HT-29 (cell line): ENCODE measurements at places on chromosomes 11 and 22.
A peak's percentile ranks its signal among the peaks of the same experiment; 100 is the strongest.

DNA sequence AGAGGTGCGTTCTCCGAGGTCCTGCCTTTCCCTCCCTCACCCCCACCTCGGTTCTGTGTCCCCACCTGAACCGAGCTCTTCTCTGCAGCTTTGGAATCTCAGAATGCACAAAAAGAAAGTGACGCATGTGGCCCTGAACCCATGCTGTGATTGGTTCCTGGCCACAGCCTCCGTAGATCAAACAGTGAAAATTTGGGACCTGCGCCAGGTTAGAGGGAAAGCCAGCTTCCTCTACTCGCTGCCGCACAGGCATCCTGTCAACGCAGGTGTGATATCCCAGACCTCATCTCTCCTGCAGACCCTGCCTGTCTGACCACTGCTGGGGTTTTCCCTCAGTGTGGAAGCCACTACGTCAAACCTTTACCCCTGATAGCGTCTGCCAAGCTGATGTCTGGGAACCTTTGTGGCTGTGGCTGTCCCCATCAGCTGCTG is 13.9 kb downstream of the ACP2 start:
- peak; percentile 68 for DNase-seq

- peak; percentile 97 for DNase-seq
Measured at GRCh38 chr11:68297812-68298658, 14.4 kb upstream of the LRP5 start.

- DNase-seq: peak; percentile 50
Measured at GRCh38 chr11:57324154-57324885, 432 bp downstream of the TNKS1BP1 start.

- peak; percentile 81 for DNase-seq
Measured at GRCh38 chr11:18731949-18732821, 6.2 kb upstream of the IGSF22 start.

DNA sequence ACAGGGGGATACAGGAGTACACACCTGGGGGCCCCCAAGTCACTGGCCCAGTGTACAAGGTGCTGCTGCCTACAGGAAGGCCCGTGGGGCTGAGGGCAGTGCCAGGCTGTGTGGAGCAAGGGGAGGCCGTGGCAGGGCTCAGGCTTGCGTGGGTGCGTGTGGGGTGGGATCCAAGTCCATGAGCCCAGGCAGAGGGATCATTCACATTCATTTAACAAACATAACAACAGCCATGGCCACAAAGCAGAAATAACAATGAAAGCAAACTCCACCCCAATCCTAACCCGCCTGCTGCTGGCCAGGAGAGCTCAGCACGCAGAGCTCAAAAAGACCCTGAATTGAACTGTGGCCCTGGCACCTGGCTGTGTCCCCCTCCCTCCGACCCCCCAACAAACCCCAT is 17.0 kb upstream of the SCGB1A1 start:
- DNase-seq: no peak

DNA sequence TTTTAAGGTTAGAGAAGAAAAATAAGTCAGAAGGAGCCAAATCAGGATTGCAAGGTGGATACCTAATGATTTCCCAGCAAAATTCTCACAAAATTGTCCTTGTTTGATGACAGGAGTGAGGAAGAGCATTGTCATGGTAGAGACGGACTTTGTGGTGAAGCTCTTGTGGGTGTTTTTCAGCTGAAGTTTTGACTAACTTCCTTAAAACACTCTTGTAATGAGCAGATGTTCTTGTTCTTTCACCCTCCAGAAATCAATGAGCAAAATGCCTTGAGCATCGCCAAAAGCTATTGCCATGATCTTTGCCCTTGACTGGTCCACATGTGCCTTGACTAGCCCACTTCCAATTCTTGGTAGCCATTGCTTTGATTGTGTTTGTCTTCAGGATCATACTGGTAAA is 20.0 kb downstream of the CALCB start:
- no peak for DNase-seq

- DNase-seq: no peak
Measured at GRCh38 chr11:68329978-68330699, 17.7 kb downstream of the LRP5 start.

- peak; percentile 90 for DNase-seq
Measured at GRCh38 chr11:13052130-13052571, 43.0 kb downstream of the RASSF10 start.

DNA sequence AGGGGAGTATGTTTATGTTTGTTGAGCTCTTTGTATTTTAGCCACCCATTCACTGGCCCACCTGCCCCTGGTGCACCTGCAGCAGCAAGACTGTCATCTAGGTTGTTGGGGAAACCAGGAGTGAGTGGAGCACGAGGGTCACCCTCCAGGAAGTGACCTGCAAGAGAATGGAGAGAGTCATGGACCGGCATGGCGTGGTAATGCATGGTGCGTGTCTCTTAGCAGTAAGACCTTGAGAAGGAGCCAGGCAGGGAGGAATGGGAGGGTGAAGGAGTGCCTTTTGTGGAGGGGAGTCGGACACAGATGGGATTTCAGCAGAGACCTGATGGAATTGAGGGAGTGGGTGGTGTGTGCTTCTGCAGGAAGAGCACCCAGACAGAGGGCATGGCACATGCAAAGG is 37.9 kb downstream of the KCNQ1 start:
- DNase-seq: no peak

DNA sequence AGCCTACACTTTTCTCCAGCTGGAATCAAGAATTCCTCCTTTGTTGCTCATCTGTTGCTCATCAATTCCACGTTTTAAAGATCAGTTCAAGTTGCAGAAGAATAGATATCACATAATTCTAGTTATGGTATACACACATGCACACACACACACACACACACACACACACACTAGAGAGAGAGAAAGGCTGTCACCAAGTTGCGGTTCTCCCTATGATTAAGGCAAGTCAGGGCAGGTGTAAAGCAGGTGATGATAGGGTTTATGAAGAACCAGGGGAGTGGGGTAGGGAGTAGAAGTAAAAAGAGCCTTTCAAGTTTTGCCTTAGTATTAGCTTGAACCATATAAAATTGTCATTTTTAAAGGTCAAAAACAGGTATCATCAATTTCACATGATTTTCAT is 31.7 kb upstream of the TMPRSS4 start:
- no peak for DNase-seq

- DNase-seq: no peak
Measured at GRCh38 chr22:44132724-44133123, 48.0 kb upstream of the PARVG start.

DNA sequence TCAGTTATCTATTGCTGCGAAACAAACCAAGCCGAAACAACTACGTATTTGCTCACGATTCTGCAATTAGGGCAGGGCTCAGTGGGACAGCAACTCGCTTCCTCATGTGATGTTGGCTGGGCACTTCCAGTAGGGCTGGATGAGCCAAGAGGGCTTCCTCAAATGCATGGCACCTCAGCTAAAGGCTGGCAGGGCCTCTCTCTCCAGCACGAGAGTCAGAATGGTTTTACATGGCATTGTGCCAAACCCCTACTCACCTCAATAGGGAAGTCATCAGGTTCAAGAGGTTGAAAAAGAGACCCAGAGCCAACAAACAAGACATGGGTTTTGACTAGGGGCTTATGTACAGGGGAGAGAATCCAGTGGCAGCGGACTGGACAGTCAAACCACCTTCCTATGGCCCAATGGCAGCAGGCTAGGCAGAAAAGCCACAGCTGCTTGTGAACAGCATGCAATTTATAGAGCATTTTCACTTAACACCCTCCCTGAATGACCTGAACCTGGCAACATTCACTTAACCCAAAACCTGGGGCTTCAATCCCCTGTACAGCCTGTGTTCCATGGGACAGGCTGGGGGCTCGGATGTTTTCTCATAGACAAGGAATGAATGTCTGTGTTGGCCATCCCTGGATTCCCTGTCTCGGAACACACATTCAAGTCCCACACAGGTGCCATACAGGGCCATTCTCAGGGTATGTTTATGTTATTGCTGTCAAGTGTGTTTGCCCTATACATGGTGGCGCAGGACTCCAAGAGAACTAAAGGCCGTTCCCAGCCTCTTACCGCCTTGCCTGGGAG is 154.2 kb upstream of the NAV2 start:
- no peak for DNase-seq

DNA sequence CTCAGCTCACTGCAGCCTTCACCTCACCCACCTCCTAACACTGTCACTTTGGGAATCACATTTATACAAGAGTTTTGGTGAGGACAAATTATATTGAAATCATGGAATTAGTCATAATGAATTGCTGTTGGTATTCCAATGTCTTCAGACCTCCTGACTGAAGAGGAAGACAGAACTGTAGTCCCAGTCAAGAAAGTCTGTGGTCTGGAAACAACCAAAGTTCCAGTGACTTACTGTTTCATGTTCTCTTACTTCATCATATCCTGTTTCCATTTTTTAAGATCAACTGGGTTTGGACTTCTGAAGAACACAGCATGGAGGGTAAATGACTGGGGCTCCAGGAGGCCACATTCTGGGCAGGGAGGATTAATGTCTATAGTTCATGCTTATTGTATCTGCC is 43.0 kb upstream of the HIPK3 start:
- no peak for DNase-seq

- no peak for DNase-seq
Measured at GRCh38 chr22:27107386-27107785, 450.0 kb downstream of the MIAT start.

GRCh38 chr11:69385144-69385820 is 91.3 kb downstream of the MYEOV start:
- no peak for DNase-seq

DNA sequence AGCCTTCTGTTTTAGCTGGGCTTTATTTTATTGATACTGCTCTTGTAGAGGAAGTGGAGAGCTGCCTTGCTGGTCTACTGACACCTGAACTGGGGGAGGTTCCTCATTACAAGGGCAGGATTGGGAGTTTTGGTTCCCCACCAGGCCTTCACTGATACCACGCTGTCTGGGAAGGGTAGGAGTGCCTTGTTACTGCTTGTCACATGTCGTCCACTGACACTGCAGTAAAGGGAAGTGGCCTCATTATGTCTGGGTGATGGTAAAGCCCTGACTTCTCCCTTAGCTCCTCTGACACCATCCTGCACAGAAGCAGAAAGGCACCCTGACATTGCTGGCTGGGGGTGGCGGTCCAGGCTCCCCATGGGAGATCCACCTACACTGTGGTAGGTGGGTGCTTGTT is 38.7 kb upstream of the ELF5 start:
- DNase-seq: no peak

GRCh38 chr11:86991341-86991740 is 36.1 kb upstream of the FZD4 start:
- no peak for DNase-seq
